ENCODE measurements at places on chromosomes 4 and X.

DNA sequence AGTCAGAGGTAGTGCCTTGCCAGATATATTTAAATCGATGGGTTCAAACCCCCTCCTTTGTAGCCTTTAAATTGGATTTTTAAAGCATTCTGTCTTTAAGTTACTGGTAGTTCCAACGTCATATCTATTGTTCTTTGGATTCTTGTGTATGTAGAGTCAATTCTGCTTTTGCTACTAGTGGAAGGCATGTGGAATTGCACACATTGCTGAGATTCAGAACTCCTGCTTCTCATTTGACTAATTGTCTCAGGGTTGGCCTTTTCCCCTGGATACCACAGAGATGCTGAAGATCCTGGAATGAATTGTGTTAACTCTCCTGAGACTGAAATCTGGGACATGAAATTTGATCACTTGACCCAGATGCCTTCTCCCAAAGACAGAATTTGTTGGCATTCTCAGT lies 328.3 kb upstream of the RPS6KA3 start:
- no peak for DNase-seq

- peak; percentile 66 for DNase-seq
Measured at GRCh38 chr4:7462509-7462971, 27.8 kb upstream of the PSAPL1 start.

DNA sequence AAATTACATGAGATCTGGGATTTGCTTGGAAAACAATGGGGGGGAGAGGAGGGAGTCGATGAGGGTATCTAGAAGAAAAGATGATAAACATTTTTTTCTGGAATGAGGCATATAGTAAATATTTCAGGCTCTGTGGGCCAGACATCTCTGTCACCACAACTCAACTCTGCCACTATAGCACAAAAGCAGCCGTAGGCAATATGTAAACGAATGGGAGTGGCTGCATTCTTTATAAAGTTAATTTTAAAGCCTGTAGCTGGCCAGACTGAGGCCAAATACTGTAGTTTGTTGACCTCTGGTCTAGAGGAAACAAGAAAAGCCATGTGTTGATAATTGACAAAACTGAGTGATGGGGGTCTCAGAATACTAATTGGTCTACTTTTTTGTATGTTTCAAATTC lies 14.1 kb upstream of the TCEANC start:
- DNase-seq, result no peak

GRCh38 chr4:162952232-162952631 lies 214.5 kb downstream of the NAF1 start:
- DNase-seq, result peak; percentile 1

- DNase-seq, result no peak
Measured at GRCh38 chr4:26568446-26568994, 15.4 kb upstream of the TBC1D19 start.

DNA sequence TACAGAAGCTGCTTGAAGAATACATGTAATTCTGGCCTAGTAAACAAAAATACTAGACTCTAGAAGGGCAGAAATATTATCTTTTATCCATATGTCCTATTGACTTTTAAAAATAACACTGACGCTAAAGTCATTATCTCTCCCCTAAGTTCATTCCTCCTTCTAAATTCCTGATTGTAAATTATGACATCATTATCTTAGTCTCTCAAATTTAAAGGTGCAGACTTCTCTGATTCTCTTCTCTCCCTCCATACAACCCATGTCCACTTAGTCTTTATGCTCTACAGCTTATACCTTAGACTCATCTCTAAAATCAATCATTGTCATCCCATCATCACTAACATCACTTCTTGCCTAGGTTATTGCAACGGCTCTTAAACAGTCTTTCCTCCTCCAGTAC lies 327.9 kb upstream of the GRIA3 start:
- no peak for DNase-seq

GRCh38 chrX:23503835-23504539 lies 163.3 kb upstream of the PRDX4 start:
- DNase-seq, result peak; percentile 95

GRCh38 chr4:13522282-13523104 lies 21.8 kb downstream of the NKX3-2 start:
- DNase-seq, result no peak

DNA sequence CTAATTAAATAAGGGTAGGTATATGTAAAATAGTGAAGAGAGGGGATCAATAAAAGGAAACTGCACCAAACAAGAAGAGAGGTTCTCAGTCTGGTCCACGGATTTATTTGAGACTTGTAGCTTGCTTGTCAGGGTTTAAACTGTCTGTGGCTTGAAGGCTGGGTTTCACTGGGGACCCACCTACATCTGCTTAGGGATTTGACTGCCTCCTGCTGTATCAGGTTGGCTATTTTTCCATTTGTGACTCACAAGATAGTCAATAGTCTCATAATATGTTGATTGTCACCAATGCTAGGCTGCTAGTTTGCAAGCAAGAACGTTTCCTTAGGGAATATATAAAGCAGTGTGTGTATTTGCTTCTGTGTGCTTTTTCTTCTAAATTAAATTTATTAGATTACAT lies 1950.7 kb upstream of the IGFBP7 start:
- DNase-seq, result no peak

- DNase-seq, result no peak
Measured at GRCh38 chr4:55014876-55015275, 110.5 kb downstream of the KDR start.

GRCh38 chrX:112642349-112642748 lies 37.4 kb downstream of the LHFPL1 start:
- DNase-seq, result peak; percentile 50

DNA sequence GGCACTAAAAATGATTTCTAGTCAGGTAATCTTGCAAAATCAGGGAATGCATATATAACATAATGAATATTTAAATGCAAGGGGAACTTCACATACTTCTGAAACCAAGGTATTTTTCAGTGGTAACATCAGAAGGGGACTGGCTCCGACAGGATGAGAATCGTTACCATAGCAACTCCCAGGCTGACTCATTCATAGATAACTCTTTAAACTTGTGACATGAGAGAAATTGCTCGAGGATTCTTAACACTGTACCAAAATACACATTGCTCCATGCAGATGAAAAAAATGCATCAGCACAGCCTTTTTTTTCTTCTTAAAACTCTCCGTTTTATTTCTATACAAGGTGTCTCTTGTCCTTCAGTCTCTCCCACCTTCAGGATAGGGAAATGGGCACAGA lies 114.3 kb downstream of the GABRB1 start:
- DNase-seq, result no peak

- DNase-seq, result peak; percentile 65
Measured at GRCh38 chr4:145808021-145808650, 128.2 kb downstream of the C4orf51 start.

- DNase-seq, result peak; percentile 93
Measured at GRCh38 chrX:129091097-129091496, 432.2 kb downstream of the SMARCA1 start.

DNA sequence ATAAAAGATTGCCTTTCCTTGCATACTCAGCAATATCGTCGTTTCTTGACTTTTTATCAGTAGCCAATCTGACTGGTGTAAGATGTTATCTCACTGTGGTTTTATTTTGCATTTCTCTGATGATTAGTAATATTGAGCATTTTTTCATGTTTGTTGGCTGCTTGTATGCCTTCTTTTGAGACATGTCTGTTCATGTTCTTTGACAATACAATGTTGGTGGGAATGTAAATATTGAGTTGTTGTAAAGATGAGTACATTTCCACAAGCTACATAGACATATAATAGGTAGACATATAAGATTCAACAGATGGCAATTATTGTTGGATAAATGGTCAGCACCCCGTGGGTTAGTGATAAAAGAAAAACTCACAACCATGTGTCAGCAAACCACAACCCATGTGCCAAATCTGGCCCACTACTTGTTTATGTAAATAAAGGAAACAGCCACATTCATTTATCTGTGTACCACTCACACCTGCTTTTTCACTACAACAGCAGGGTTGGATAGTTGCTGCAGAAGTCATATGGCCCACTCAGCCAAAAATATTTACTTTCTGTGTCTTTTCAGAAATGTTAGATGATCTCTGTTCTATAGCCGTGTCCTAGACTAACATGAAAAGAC lies 153.1 kb upstream of the VCX start:
- peak; percentile 93 for DNase-seq

DNA sequence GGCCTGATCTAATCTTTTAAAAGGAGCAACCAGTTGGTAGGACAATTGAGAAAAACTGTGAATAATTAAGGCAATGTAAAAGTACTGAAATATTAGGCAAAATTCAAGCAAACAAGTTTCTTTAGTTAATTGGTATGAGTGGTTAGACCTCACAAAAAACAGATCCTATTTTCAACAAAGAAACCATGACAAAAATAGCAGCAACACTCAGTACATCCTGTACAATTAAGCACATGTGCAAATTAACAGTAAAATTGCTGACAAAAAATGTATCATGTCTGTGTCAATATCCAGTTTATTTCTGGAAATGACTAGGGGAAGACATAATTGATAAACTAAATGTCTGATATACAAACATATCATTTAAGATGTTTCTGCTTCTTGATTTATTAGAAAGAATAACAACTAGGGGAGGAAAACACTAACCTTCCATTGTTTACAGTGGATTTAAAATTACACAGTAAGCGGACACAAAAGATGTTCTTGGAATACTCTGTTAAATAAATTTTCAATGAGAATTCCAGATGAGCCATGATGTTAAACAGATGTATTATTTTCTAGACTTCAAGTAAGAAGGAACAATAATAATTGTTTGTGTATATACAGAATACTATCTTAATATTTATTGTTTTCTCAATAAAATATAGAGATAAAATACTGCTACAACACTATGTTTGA lies 638.9 kb downstream of the SPRY1 start:
- DNase-seq, result no peak

DNA sequence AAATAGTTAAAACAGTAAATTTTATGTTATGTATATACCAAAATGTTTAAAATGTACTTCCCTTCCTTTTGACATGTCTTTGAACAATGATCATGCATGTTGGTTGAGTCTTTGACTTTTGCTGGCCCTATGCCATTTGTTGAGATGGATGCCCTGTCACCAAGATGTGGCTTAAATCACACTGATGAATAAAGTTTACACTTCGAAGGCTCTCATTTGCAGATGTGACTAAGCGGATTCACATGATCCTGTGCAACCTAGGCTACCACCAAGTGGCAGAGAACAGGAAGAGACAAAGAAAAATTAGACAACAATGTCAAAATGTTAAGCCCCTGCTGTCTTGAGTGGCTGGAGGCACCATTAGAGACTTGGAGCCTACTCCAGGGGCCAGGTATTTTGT lies 139.9 kb downstream of the RAB28 start:
- peak; percentile 3 for DNase-seq

GRCh38 chr4:46648088-46648744 lies 258.3 kb upstream of the GABRA2 start:
- DNase-seq, result peak; percentile 1

GRCh38 chr4:123278755-123279154 lies 117.8 kb upstream of the SPRY1 start:
- no peak for DNase-seq

DNA sequence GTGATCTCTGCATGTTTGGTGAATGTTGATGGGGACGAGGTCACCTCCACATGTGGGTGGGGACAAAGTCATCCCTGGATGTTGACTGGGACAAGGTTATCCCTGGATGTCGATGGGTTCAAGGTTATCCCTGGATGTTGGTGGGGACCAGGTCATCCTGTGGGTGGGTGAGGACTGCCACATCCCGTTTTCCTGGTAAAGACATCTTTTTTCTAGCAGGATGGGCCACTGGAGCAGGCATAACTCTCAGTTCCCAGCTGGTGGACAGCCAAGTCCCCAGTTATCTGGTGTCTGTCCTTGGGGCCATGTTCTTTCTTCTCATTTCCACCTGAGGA lies 28.3 kb upstream of the PLCXD1 start:
- no peak for DNase-seq

GRCh38 chrX:103831803-103832544 lies at the start of gene RAB9B:
Gene RAB9B (minus strand): TSS chrX:103832257. CDS start chrX:103825784, 6,473 bp downstream.
- DNase-seq, result peak; percentile 69

DNA sequence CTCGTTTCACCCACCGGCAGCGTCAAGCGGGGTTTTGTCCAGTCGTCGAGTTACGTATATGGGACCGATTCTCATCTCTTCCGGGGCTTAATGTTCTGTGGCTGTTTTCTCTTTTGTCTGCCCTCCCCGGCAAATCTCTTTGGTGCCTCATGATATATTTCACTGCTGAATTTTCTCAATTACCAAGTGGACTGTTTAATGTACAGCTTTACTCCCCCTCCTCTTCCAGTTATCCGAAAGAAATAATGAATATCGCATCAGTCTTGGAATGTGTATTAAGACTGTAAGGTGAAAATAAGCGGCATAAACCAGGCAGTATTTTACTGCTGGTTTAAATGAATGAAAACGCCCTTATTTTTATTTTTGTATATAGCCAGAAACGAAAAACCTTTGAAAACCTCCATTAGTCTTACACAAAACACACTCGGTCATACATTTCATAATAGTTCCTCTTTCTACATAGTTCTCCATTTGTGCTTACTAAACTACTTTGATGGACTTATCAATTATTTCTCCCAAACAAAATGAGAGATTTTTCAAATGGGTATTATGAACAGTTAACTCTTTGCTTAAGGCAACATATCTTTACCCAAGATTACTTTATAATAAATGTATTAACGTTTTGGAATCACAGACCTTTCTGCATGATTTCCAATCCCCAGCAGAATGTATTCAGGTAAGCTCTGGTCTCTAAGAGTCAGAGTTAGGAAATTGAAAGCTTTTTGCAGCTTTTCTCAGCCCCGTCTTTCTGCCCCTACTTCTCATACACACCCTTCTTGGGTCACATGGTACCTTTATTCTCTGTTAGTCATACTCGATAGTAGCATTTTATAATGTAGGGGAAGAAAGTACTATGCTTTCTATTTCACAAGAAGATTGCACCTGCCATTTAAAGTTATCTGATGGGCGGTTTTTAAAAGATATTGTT lies 979 bp downstream of the RP2 start:
- DNase-seq, result peak; percentile 9

- no peak for DNase-seq
Measured at GRCh38 chr4:23680671-23681518, 209.0 kb downstream of the PPARGC1A start.

DNA sequence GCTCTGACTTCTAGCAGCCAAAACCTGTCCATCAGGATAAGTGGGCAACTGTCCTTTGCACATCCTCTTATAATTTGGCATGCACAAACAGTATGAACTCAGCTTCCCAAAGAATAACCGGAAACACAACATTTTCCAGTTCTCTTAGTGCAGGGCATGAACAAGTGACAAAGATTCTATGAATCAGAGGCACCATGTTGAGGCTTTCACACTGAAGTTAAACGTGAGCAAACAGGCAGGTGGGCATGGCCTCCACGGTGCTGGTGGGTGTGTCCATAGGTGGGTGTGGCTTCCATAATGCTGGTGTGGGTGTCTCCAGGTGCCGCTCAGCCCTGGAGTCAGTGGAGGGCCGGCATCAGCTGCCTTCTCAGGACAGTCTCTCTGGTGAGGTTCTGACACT lies 196.5 kb downstream of the SMIM20 start:
- DNase-seq, result peak; percentile 24

DNA sequence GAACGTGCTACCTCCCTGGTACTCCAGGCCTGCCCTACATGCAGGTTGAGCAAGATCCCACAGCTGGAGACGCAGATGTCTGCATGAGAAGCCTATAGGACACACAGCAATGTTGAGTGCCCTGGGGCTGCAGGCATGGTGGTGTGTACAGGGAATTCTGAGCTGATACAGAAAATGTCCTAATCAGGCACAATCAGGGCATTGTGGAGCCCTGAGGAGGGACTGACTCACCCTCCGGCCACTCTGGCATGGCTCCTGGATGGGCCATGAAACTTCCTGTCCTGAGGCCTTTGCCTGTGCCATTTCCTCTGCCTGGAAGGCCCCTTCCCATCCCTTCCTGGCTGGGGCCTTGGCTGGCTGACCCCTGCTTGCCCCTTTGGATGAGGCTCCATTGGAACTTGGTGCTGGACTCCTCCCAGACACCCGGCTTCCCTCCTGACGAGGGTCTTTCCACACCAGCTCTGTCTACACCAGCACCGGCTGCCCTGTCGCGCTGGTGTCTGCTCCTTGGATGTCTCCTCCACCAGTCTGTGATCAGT lies 16.7 kb upstream of the AFAP1 start:
- DNase-seq, result no peak
